IgD-negative memory B cell (primary cell): ENCODE measurements at places on chromosomes 2 and 18. TPM values are rescaled to one million over a fixed set of nuclear protein-coding genes. Genes with fewer than 3 reads are reported as not detected.

GBX2 gene
- not detected for polyA plus RNA-seq

IL36A gene
- polyA plus RNA-seq = not detected

LYG2 gene
- polyA plus RNA-seq = not detected

CARF gene
- polyA plus RNA-seq = 7.7 TPM

MYCN gene
- polyA plus RNA-seq = not detected

SATB2 gene
- polyA plus RNA-seq = not detected

CTAGE1 gene
- polyA plus RNA-seq = not detected

ALLC gene
- polyA plus RNA-seq = not detected
